ENCODE measurements at places on chromosomes 7 and 10. TPM values are rescaled to one million over a fixed set of nuclear protein-coding genes. Genes with fewer than 3 reads are reported as not detected.

DNA sequence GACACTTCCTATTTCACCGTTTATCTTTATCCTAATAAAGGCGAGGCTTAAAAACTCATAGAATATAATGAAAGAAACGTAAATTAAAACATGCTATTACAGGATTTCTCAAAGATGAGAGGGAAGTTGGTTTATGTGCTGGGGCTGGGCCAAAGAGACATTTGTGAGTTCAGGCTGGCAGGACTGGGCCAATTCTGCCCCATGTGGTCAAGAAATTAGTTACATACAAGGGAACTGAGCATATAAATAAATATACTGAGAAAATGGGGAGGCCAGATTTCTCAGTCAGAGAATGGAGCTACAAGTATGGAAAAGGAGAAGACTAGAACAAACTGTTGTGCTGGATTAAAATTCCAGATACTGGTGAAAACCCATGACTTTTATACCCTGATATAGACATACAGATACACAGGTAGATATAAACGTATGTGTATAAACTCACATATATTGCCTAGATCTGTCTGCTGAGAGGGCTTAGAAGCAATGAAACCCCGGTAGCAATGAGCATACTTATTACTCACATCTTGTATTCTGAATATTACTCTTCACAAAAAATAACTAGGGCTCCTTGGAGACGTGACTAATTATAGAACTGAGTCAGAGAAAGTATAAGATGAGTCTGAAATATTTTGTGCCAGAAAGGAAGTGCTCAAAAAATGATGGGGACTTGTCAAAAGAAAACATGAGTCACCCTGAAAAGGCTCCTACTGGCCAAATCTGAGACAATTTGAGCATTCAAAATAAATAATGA is 155.7 kb upstream of the FGFR2 start:
- peak; percentile 97 for ATAC-seq

GRCh38 chr7:32115831-32116230 is 45.6 kb upstream of the PDE1C start:
- no peak for ATAC-seq

The FBXL13 gene
- 0.36 TPM for total RNA-seq

The WNT8B gene
- total RNA-seq = not detected

DNA sequence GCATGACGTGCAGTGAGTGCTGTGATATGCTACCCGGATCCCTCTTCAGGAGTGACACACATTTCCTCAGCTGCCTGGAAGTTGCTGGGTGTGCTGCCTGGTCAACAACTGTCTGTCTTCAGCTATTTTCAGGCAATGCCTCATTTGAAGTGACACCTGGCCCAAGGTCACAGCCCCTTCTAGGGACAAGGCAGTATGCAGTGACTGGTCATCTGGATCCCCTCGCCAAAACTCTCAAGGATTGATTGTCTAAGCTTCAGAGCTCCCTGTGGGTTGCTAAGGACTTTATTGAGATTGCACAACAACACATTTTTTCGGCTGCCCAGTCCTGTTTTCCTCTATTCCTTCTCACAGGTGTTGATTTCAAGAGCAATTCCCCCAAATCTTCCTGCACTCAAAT is 108.8 kb downstream of the GNAI1 start:
- no peak for ATAC-seq

DNA sequence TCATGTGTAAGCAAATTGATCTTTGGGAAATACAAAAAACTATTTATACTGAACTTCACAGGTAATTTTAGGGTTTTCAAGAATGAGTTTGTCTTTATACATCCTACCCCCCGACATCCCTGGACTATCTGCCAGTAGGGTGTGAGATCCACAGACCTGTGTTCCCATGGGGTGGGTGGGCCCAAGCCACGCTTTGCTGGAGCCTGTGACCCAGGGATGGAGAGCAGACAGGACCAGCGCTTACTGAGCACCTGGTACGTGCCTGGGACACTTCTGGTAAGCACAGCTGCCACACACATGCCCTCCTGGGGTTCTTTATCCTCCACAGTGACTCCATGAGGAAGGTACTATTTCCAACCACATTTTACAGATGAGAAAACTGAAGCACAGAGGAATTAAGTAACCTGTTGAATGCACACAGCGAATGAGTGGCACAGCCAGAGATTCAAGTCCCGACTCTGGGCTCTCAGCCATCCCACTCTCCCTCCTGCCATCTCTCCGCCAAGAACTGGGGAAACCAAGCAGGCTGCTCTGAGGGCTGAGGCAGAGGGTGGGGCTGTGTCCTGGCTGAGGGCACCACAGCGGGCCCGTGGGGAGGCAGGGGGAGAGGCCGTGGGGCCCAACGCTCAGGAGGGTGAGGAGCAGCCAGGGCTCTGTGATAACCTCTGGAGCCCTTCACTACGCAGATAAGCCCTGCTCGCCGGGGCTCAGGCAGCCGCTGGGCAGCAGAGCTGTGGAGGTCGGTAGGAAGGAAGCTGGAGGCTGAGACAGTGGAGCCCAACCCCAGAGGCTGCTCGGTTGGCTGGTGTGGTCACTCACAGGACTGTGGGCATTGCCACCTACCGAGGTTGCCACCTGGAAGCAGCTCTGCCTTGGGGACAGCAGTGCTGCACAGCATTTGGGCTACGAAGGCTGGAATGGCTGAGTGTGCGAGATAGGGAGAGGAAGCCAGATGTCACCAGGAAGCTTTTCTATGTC is 124.2 kb downstream of the ARHGAP22 start:
- ATAC-seq = peak; percentile 19

DNA sequence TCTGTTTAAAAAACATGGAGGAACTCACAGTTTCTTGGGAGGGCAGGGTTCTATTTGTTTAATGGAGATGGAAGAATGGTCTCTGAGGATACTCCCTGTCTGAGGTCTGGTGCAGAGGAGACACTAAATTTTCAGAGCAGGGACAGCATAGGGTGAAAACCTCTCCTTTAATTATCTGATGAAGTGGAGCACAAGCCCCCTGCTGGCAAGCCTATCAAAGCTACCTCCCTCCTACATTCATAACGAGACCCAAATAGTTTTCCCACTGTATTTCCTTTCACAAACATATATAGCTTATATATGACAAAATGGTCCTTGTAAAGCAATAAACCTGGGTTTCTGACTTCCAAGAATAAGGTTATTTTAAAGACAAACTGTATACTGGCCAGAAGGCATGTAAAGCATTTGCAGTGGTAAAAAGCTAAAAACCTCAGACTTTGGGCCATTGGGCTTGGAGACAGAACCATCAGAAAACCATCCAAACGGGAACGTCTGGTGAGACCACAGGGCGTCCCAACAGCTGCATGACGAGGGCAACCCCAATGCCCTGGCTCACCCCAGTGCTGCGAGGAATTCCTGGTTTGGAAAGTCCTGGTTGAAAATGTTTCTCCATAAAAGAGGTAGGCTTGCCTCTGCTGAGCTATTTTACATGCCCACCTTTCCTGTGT is 201.3 kb downstream of the FANK1 start:
- ATAC-seq = no peak

The EPO gene
- not detected for total RNA-seq

- ATAC-seq = no peak
Observed at GRCh38 chr7:90886416-90886815, 290.3 kb downstream of the CDK14 start.

GRCh38 chr10:42864575-42864974 is 82.0 kb downstream of the BMS1 start:
- ATAC-seq = no peak

- no peak for ATAC-seq
Observed at GRCh38 chr10:86263907-86264306, 102.7 kb downstream of the GRID1 start.

- ATAC-seq = no peak
Observed at GRCh38 chr10:99374526-99374925, 45.4 kb downstream of the CNNM1 start.

DNA sequence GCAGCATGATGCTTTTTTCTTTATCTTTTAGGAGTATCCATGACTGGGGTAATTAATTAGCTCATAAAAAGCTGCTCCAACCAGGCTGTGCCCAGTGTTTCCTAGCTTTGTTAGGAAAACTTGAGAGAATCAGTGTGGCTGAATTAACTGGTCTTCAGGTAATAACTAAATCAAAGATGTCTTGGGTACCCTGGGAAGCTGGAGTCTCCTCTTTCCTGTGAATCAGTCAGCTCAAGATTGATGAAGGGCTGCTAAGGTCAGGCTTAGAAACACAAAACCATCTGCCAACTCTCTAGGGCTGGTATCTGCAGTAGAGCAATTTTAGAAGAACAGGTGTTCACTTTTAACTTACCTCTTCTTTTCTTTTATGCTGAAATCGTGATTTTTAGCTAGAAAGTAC is 21.4 kb upstream of the ATOH7 start:
- no peak for ATAC-seq

GRCh38 chr10:97553575-97554031 is 19.0 kb upstream of the ANKRD2 start:
- ATAC-seq = peak; percentile 87

- no peak for ATAC-seq
Observed at GRCh38 chr7:151342102-151342646, 562 bp downstream of the NUB1 start.

The DNAJB6 gene
- 145 TPM for total RNA-seq

The PIP gene
- 0.56 TPM for total RNA-seq

The CAV1 gene
- 40.6 TPM for total RNA-seq

GRCh38 chr7:119996634-119997033 is 276.3 kb upstream of the KCND2 start:
- no peak for ATAC-seq

DNA sequence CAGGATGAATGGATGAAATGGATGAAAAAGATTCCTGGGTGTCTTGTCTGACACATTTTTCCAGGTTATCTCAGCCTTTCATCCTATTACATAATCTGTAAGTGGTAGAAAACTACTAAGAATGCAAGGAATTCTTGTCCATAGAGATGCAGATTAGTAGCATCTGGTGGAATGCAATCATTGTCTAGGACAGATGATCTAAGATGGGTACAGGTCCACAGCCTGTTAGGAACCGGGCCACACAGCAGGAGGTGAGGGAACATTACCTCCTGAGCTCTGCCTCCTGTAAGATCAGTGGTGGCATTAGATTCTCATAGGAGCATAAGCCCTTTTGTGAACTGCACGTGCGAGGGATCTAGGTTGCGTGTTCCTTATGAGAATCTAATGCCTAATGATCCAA is 225.0 kb downstream of the CALN1 start:
- no peak for ATAC-seq

The AGR3 gene
- not detected for total RNA-seq

DNA sequence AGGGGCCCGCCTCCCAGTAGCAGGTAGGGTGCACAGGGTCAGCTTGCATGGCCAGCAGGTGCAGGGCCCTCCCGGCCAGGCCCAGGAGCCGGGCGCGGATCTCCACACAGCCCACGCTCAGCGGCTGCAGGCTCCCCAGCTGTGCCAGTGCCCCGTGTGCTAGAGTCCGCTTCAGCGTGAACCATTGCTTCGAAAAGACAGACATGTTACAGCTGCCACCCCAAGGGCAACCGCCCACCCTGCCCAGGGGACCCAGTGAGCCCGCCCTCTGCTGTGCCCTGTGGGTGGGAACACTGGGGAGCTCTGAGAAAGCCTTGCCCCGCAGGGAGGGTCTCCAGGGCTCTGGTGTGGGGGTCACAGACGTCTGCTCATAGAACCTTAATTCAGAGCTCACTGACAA is 64.3 kb upstream of the NKX6-2 start:
- ATAC-seq = no peak

GRCh38 chr7:92645114-92646061 is 55.2 kb upstream of the FAM133B start:
- peak; percentile 98 for ATAC-seq

The STRIP2 gene
- total RNA-seq = 3.4 TPM

The RELN gene
- total RNA-seq = 0.52 TPM

The WEE2 gene
- total RNA-seq = not detected

GRCh38 chr10:118106426-118106825 is 59.7 kb upstream of the RAB11FIP2 start:
- ATAC-seq = no peak

All from esophagus mucosa (tissue), 1 donor.